ENCODE measurements at places on chromosomes 13 and 19.

- no peak for DNase-seq
These were observed 8.3 kb downstream of the GTF3A start for GRCh38 chr13:27432611-27433210.

GRCh38 chr13:99655351-99656091 is 154.2 kb downstream of the TM9SF2 start:
- no peak for DNase-seq

GRCh38 chr13:113121928-113122471 is 599 bp upstream of the F10 start:
- DNase-seq, result no peak

DNA sequence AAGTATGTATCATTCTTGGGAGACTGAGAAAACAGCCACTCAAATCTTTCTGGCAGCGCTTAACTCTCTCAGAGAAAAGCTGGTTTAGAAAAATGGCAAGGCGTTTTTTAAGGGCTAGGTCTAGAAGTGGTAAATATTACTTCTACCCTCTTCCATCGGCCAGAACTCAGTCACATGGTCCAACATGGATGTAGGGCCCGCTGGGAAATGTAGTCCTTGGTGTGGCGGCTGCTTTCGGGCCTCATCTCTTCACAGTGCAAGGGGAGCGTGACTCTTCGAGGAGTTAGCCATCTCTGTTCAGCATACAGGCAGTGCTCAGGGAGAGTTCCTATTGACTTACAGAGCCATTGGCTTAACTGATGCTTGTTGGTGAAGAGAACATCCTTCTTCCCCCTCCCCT is 6.3 kb downstream of the VSTM2B start:
- DNase-seq, result no peak

GRCh38 chr13:77002590-77003190 is 10.8 kb downstream of the CLN5 start:
- no peak for DNase-seq

GRCh38 chr13:78241278-78241919 is 322.8 kb upstream of the EDNRB start:
- no peak for DNase-seq

DNA sequence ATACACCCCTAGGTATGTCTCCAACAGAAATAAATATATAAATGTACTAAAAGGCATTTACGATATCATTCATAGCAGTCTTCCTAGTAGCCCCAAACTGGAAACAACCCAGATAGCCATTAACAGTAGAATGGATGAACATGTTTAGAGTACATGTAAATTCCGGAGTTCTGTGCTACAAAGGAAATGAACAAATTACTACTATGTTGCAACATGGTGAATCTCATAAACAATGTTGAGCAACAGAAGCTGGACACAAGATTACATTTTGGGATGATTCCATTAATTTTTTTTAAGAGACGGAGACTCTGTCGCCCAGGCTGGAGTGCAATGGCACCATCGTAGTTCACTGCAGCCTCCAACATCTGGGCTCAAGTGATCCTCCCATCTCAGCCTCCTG is 5.9 kb upstream of the SLC7A10 start:
- DNase-seq, result no peak

DNA sequence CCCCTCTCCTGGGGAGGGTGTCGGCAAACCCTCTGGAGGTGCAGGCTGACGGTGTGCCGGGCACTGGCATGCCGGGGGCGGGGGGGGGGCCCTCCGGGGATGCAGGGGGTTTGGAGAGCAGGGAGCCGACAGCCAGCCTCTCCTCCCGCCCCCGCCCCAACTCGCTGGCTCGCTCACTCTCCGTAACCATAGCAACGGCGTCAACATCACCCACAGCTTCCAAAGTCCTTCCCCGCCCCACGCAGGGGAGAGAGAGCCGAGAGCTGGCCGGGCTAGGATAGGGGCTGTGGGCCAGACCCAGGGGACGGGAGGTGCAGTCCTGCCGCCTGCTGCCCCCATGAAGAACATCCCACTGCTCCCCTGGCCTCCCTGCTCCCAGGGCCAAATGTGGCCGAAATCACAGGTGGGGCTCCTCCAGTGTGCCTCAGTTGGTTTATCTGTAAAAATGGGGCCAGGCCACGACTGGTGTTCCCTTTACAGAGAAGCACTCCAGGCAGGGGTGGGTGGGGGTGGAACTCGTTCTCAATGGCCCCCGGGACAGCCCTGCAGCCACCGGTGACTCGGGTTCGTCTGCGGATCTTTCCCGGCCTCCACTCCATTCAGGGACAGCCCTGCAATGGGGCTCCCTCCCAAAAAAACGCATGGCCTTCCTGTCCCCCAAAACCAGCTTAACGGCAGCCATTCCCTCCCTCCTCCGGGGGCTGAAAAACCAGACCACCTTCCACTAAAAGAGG is 3.2 kb downstream of the KLF16 start:
- peak; percentile 31 for DNase-seq

DNA sequence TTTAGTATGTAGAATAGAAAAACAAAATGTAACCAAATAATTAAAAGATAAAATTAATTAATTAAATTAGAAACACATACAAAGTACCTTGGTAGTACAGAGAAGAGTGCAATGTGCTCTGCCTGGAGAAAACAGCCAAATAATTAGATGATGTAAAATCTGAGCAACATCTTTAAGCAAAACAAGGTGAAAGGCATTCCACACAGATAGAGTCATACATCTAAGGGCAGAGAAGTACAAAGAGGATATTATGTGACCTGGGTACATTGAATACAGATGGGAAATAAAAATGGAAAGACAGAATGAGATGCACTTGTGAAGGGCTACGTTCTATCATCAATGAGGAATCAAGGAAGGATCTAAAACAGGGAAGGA is 25.2 kb upstream of the FNDC3A start:
- no peak for DNase-seq

GRCh38 chr19:33773704-33774624 is 22.7 kb upstream of the KCTD15 start:
- no peak for DNase-seq

DNA sequence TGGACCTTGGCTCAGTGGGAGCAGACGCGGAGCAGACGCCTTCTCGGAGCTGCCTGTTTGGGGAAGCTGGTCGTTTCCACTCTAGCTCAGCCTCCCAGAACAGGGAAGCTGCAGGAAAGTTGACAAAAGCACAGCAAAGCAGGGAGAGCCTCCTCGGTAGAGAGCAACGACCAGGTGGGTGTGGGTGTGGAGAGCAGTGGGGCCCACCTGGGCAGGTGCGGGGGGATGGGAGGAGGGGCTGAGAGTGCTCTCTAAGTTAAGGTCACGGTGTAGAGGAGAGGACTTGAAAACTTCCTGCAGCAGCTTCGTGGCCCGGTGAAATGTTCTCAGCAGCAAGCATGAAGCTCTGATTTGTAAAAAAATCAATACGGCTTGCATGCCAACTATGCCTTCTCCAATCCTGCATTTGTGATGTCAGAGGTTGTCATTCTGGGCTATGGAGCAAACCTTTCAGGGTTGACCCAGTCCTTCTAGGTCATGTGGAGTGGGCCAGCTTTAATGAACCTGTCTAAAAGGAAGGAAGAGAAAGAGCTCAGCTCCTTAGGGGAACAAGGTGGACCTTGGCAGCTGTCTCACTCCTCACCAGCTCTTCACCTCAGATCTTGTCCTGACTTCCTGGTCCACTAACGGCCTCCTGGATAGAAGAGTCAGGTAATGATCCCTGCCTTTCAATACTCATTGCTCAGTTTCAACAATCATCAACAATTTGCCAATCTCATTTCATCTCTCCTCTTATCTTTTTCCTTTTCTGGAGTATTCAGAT is 85.8 kb upstream of the UBL3 start:
- no peak for DNase-seq

- no peak for DNase-seq
These were observed 332.0 kb downstream of the FGF9 start for GRCh38 chr13:22002893-22003292.

GRCh38 chr19:13112555-13112954 is 4.0 kb downstream of the TRMT1 start:
- DNase-seq, result no peak

DNA sequence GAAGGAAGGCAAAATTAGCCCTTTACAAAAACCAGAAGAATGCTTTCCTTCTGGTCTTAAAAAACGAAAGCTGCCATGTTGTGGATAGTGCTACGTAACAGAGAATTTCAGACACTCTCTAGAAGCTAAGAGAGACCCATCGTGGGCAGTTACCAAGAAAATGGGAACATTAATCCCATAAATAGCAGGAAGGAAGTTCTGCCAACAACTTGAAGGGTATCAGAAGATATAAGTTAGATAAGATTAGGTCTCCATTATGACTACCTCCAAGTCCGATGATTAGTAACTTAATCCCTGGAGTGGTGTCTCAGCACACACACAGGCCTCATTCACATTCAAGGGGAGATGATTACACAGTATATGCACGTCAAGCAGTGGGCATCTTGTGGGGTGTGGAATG is 115.7 kb upstream of the TRPC4 start:
- DNase-seq, result no peak

DNA sequence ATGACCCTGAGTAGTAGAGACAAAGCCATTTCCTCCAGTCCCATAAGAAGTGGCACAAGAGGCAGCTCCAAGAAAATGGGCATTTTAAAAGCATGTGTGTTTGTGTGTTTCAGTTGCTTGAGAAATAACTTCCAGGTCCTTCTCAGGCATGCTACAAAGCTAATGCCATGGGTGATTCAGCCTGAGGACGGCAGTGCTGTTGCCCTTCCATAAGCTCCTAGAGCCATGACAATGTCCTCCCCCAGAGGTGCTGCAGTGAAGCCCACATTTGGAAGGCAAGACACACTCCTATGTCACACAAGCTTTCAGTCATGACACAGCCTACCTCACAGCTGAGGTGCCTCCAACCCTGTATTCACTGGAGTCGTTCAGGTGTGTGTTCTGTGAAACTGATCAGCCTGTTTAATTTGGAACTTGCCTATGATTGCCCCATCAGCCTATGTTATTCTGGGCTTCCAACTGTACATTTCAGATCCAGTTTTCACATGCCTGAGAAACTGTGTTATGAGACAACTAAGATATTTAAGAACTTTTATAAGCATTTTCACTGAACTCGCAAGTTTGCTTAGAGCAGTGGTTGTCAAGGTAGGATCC is 213.6 kb downstream of the FOXO1 start:
- DNase-seq, result no peak

DNA sequence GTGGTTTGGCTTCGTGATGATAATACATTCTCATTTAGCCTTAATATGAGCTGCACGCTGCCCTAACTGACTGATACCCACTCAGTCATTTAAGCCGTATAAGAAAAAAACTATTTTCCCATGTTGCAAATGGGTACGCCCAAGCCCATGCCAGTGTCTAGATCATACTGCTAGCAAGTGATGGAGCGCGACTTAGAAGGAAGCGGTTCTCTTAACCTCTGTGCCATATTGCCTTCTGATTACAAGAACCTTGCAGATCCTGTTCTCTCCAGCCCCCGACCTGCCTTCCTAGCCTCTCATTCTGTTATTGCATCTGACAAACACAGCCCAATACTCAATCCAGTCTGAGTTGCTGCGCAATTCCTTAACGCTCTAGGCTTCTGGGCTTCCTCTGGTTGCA is 603 bp downstream of the GPALPP1 start:
- DNase-seq, result no peak

DNA sequence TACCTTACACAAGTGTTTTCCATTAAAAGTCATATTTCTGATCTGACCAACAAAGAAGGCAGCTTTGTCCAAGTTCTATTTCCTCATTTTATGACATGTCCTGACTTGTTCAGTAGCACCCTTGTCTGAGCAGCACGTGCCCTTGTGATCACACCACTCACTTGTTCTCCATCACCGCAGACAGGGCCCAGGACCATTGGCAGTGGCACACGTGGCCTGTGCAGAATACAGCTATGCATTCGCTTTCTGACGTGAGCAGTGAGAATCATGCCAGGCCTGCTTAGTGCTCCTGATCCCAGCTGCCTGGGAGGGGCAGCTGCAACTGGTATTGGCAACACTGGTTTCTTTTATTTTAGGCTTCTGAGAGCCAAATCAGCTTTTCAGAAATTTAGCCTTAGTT is 134.2 kb downstream of the FRY start:
- no peak for DNase-seq

DNA sequence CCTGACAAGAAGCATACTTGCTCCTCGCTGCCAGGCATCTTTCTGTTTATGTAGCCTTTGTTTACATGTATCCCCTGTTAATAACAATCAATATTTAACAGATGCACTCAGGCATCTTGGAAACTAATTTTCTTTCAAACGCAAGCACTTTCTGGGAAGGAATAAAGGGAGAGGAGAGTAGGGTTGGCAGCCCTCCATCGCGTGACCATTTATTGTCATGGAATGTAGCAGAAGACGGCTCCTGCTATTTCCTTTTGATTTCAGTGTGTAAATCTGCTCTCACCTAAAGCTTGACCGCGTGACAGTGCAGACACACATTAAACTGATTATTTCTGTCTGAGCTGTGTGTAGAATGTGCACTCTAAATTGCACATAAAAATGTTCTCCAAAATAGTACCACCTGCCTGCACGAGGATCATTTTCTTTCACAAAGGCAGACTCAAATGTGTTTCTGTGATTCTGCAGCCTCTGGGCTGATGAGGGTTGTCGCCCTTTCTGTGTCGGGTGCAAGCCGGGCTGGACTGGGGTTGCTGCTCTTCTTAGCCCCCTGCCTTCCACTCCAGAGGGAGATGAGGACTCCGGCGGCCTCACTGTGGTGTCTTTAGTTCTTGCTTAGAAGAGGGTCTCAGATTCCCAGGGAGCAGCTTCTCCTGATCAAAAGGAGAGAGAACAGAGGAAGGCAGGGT is 223.5 kb upstream of the MAB21L1 start:
- peak; percentile 90 for DNase-seq

- peak; percentile 42 for DNase-seq
These were observed 484 bp downstream of the IL11 start for GRCh38 chr19:55369653-55370304.

GRCh38 chr13:35367586-35367985 is 108.9 kb downstream of the MAB21L1 start:
- DNase-seq, result no peak

DNA sequence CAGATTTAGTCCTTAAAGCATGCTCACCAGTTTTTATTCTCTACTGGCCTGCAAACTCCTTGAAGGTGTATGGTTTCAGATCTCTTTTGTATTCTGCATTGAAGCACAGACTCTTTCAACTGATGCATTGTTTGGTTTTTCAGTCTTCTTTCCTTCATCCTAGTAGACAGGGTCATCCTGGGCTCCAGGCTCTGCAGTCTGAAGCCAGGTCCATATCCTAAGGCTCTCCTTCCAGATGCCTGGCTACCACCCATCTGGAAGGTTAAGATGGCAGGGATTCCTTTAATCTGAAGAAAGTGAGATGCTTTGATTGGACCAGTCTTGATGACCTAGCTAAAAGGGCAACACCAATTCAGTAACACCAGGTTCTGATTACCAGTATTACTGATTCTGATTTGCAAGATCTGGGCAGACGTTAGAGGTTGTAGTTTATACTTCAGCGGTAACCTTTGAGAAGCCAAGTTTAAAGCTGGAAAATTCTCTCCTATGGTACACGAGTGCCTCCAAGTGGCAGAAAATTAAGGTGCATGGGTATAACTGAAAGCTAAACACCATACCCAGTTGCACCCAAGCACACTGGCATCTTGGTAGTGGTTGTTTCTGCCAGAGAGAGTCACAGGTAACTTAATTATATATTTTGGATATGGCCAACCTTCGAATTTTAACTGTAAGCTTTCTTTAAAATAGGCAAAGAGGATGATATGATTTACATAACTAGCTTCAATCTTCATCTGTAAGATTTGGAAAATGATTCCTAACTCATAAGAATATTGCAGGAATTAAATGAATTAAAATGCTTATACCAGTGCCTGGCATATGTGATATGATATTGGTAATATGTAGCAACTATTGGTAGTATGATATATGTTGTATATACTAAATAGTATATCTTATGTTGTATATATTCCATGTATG is 1651.9 kb upstream of the MIR17HG start:
- DNase-seq, result no peak

GRCh38 chr13:25738342-25739196 is 313.2 kb downstream of the SHISA2 start:
- no peak for DNase-seq

GRCh38 chr19:32642771-32643170 is 32.2 kb downstream of the ANKRD27 start:
- no peak for DNase-seq

Data from fibroblast of skin of left biceps (primary cell).